ENCODE measurements at places on chromosomes 11 and 22. TPM values are rescaled to one million over a fixed set of nuclear protein-coding genes. Genes with fewer than 3 reads are reported as not detected.
A peak's percentile ranks its signal among the peaks of the same experiment; 100 is the strongest.

DNA sequence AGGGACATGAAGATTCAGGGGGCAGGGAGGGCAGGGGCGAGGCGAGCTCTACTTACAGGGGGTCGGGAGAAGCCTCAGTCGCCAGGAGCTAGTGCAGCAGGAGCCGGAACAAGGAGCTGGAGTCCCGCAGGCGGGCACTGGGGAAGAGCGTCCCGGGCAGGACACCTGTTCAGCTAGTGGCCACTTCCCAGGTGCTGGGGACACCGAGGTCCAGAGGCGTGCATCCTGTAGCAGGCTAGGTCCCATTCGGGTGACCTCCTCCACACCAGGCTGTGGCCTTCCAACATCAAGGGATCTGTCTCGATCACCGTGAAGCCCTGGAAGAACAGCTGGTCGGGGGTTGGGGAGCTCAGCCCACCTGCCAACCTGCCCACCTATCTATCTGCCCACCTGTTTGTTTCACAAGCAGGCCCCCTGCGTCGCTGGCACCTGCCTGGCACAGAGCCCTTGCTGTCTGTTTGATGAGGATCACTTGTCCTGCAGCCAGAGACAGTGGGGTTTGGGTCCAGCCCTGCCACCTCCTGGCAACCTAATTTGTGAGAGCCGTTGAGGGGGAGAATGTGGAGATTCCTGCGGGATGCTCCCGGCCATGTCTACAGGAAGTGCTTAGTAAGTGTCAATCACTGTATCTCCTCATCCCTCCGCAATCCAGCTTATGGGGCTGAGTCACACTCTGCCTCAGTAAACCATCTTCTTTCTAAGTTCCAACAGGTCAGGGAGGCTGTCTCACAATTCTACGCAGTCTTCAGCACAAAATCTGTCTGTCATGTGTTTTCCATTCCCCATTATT lies 940.9 kb downstream of the BRD1 start:
- H3K4me1 ChIP-seq, result no peaks in the 10 kb centered on the region
- H3K27me3 ChIP-seq, result peaks cover 4% of the 10 kb centered on the region
- H3K27ac ChIP-seq, result no peak overlapping the region
- no peak overlapping the region for H3K4me3 ChIP-seq

GRCh38 chr11:116610190-116610589 lies 162.6 kb downstream of the BUD13 start:
- peaks cover 48% of the 10 kb centered on the region for H3K27me3 ChIP-seq
- no peaks in the 10 kb centered on the region for H3K4me1 ChIP-seq
- no peak overlapping the region for H3K4me3 ChIP-seq
- H3K36me3 ChIP-seq, result no peaks in the 10 kb centered on the region

- no peak overlapping the region for H3K4me3 ChIP-seq
- H3K36me3 ChIP-seq, result no peaks in the 10 kb centered on the region
- no peaks in the 10 kb centered on the region for H3K27me3 ChIP-seq
- peak; percentile 18 for DNase-seq
Observed at GRCh38 chr11:92941676-92942571, 27.5 kb upstream of the MTNR1B start.

OR4X2 gene
- total RNA-seq, result not detected

DNA sequence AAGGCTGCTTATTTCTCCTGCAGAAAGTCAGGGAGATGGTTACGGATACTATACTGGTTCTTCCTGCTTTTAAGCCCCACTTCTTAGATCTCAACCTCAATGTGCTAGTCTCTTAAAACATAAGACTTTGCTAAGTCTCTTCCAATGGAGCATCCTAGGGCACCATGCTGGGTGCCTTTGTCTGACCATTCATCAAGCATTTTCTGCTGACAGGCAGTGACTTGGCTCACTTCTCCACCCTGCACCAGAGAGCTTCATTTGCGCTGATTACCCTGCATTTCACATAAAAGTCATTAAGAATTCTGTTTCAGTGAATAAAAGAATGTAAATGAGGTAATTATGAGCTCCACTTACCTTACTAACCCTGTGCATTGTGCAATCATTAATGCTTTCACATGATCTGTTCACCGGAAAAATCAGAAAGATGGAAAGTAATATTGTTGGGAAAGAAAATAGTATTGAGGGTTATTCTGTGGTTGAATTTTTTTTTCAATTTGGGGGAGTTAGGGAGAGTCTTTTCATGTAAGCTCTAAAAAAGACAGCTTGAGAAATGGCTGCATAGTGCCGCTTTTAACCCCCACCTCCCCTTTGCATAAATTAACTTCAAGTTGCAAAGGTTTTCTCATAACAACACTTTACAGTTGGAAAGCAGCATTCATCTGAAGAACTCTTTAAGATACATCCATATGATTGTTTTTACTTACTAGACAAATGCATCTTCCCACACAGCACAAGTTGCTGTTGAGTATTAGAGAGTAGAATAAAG lies 677.3 kb upstream of the KIRREL3 start:
- H3K36me3 ChIP-seq, result no peaks in the 10 kb centered on the region
- no peaks in the 10 kb centered on the region for H3K27me3 ChIP-seq
- no peaks in the 10 kb centered on the region for H3K4me1 ChIP-seq
- H3K4me3 ChIP-seq, result no peak overlapping the region

DNA sequence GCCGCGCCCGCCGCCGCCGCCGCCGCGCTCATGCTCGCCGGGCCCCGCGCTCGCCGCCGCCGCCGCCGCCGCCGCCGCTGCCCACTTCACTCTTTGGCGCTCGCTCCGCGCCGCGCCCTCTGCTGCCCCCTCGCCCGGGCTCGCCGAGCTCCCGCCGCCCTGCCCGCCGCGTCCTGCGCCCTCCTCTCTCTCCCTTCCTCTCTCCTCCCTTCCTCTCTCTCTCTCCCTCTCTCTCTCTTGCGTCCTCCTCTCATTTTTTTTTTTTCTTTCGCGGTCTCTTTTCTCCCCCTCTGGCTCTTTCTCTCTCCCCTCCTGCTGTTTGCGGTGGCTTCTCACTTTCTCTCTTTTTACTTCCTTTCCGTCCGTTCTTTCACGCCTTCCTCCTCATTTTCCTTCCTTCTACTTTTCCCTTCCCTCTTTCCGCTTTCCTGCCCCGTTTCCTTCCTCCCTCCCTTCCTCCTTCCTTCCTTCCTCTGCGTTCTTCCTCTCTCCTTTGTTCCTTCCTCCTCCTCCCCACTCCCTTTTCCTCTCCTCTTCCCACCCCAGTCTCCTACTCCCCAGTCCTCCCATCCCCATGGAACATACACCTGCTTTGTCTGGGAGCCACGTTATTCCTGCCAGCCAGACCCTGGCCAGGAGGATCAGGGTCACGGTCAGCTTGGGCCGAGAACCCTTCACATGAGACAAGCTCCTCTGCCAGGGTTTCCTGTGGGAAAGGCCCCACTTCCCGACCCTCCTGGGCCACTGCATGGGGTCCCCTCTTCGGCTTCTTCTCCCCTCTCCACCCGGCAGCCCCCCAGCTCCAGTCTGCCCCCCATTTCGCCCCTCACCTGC lies 19.3 kb upstream of the SHISAL1 start:
- no peaks in the 10 kb centered on the region for H3K4me1 ChIP-seq
- H3K36me3 ChIP-seq, result no peaks in the 10 kb centered on the region
- no peak for DNase-seq
- H3K4me3 ChIP-seq, result no peak overlapping the region

DNA sequence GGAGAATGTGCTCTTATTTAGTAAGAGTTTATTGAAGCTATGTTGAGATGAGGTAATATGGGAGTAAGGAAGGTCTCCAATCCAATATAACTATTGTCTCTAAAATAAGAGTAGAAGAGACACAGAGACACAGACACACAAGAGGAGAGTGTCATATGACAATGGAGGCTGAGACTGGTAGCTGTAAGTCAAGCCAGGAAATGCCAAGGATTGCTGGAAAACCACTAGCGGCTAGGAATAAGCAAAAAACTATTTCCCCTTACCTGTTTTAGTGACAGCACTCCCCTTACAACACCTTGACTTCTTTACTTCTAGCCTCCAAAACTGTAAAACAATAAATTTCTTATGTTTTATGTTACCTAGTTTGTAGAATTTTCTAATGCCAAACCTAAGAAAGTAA lies 1652.8 kb downstream of the LRRC4C start:
- no peaks in the 10 kb centered on the region for H3K27me3 ChIP-seq
- no peak overlapping the region for H3K27ac ChIP-seq
- H3K4me3 ChIP-seq, result no peak overlapping the region
- H3K4me1 ChIP-seq, result no peaks in the 10 kb centered on the region
- H3K36me3 ChIP-seq, result no peaks in the 10 kb centered on the region

VWCE gene
- total RNA-seq, result 2.5 TPM

KLHDC7B gene
- 0.69 TPM for total RNA-seq

- no peak for DNase-seq
- H3K4me3 ChIP-seq, result no peak overlapping the region
- H3K27me3 ChIP-seq, result no peaks in the 10 kb centered on the region
- no peak overlapping the region for H3K27ac ChIP-seq
- H3K36me3 ChIP-seq, result no peaks in the 10 kb centered on the region
Observed at GRCh38 chr11:21614961-21615360, 577.9 kb upstream of the ANO5 start.

PGA3 gene
- not detected for total RNA-seq

DNA sequence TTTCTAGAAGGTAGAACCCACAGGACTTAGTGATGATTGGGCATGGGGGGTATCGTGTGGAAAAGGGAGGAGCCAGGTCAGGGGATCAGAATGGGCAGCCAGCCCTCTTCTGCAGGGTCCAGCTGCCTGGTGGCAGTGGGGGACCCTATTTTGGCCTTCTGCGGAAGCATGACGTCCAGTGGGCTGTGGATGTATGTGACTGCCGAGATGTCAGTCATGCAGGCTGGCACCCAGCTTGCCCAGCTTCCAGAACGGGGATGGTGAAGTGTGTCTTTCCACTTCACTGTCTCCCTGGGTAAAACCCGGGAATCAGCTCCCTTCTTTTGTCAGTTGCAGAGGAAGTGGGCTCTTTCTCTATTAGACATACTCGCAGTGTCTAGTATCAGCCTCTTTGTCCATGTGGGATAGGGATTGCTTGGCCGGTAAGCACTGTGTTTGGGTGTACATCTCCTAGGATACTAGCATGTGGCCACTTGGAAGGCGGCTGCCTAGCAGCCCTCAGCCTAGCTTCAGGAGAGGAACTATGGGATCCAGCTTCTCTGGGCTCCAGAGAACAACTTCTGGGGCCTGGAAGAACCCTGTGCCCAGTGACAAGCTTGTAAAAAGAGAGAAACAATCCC lies 51.4 kb downstream of the GRIK4 start:
- H3K27me3 ChIP-seq, result no peaks in the 10 kb centered on the region
- no peak overlapping the region for H3K27ac ChIP-seq
- no peak overlapping the region for H3K4me3 ChIP-seq
- peaks cover 32% of the 10 kb centered on the region for H3K4me1 ChIP-seq
- no peaks in the 10 kb centered on the region for H3K36me3 ChIP-seq

- peaks cover 47% of the 10 kb centered on the region for H3K36me3 ChIP-seq
- peak overlapping the region; percentile 70 for H3K27ac ChIP-seq
- DNase-seq, result peak; percentile 57
Observed at GRCh38 chr11:122108192-122108799, 7.7 kb downstream of the BLID start.

- no peaks in the 10 kb centered on the region for H3K4me1 ChIP-seq
- no peaks in the 10 kb centered on the region for H3K27me3 ChIP-seq
- H3K4me3 ChIP-seq, result no peak overlapping the region
- no peaks in the 10 kb centered on the region for H3K36me3 ChIP-seq
Observed at GRCh38 chr11:11816511-11817314, 25.1 kb upstream of the USP47 start.

GRCh38 chr11:47264119-47264518 lies 5.8 kb upstream of the MADD start:
- H3K36me3 ChIP-seq, result no peaks in the 10 kb centered on the region
- H3K27ac ChIP-seq, result no peak overlapping the region
- peaks cover 32% of the 10 kb centered on the region for H3K4me1 ChIP-seq
- H3K27me3 ChIP-seq, result no peaks in the 10 kb centered on the region

DNA sequence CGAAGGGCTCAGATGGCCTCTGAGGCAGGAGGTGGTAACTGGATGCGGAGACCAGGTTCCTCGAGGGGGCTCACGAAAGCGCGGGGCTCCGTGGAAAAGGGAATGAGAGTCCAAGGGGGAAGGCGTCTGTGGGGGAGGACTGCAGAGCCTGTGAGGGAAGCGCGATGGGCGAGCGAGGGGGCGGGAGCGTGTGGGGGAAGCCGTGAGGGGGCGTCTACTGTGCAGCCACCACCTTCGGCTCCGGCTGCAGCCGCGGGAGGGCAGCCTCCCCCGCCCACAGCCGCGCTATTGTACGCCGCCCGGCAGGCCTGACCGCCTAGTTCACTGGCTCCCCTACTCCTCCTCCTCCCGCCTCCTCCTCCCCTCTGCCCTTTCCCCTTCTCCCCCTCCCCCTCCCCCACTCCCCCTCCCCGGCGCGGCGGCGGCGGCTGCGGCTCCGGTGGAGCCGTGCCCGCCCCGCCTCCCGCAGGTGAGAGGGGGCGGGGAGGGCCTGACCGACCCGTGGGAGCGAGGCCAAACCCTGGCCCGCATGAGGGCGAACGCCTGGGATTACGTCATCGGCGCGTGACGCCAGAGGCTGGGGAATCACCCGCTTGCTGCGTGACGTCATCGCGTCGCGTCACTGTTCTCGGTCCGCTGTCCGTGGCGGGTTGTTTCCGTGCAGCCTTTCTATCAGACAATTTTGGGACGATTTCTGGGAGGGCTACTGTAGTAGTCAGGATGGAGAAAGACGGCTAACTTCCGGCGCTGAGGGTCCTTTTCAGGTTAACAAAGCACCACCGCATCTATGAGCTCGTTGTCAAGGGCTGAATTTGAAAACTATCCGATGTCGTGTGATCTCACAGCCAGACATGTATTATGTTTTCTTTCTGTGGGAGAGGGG lies at the start of gene PAK1:
TSS of gene PAK1 (minus strand) at position 294 of the 883 bp plus-strand sequence. CDS start 81,574 bp downstream, outside the sequence.
- peak within 1 kb of the TSS; percentile 52 for H3K27ac ChIP-seq
- H3K36me3 ChIP-seq, result no peaks in the 10 kb centered on the region
- DNase-seq, result peak; percentile 86
- H3K4me3 ChIP-seq, result peak within 1 kb of the TSS; percentile 67

GRCh38 chr22:43622886-43623285 lies 189.2 kb downstream of the EFCAB6 start:
- peaks cover 14% of the 10 kb centered on the region for H3K4me1 ChIP-seq
- peaks cover 6% of the 10 kb centered on the region for H3K27me3 ChIP-seq
- DNase-seq, result no peak
- no peaks in the 10 kb centered on the region for H3K36me3 ChIP-seq
- no peak overlapping the region for H3K27ac ChIP-seq
- H3K4me3 ChIP-seq, result no peak overlapping the region

GRCh38 chr11:110134110-110134509 lies 40.9 kb downstream of the ZC3H12C start:
- no peaks in the 10 kb centered on the region for H3K27me3 ChIP-seq
- no peak for DNase-seq

DNA sequence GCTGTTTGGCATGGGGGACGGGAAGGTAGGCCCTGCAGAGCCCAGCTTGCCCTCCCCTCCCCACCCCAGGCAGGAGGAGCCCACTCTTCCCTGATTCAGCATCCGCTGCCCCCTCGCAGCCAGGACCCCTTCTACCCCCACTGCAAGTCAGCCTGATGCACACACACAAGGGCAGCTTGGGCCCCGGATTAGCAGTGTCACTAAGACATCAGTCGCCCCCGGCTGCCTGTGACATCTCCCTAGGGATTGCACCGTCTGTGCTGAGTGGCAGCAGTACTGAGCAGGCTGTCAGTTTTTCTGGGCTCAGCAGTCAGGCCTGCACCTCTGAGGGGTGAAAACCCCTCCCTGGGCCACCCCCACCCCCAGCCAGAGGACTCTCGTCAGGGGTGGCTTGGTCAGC lies 30.4 kb upstream of the SYT7 start:
- no peaks in the 10 kb centered on the region for H3K36me3 ChIP-seq
- DNase-seq, result no peak
- no peak overlapping the region for H3K4me3 ChIP-seq
- no peaks in the 10 kb centered on the region for H3K27me3 ChIP-seq
- H3K27ac ChIP-seq, result no peak overlapping the region
- peaks cover 20% of the 10 kb centered on the region for H3K4me1 ChIP-seq

Measured in HCT116 (cell line).